ENCODE measurements at places on chromosomes 12 and 14.
A peak's percentile ranks its signal among the peaks of the same experiment; 100 is the strongest.

GRCh38 chr12:108316176-108317086 lies 22.7 kb downstream of the CMKLR1 start:
- peak; percentile 42 for DNase-seq

DNA sequence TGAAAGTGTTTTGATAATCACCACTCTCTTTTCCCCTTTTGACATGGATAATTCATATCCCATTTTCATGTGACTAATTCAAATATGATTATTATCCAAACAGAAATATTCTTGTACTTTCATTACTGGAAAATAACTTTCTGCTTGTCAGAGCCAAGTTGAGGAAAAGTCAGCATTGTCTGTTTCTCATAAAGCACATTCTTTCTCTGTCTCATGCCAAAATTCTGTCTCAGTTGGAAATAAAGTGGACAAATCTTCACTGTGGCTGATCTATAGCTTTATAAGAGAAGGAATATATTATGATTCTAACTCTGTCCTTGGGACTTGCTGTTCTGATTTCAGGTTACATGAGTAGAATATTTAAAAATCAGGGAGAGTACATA lies 22.7 kb upstream of the PRICKLE1 start:
- DNase-seq = no peak

DNA sequence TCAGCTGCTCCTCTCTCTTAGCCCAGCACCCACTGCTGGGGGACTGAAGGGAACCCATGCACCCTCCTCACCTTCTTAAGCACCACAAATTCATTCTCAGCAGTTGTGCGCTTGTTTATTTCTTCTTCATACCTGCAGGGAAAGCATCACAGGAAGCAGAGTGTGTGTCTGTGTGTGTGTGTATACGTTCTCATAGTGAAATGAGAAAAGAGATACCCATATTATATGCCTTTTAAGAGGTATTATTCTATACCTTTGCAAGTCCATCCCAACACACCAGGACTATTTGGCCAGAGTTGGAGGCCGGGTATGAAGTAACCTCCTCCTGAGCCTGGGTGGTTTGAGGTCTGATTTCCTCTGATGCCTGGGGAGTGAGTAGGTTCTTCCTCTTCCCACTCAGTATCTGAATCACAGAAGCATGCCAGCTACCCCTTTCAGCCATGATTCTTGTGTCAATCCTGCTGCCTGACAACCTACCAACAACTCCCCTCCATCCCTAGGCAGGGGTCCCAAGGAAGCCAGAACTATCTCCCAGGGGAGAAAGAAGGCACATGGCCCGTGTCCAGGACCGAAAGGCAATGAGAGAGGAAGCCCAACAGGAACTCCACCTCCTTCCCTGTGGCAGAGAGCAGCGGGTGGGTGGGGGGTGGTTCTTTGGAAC lies 3.0 kb downstream of the KRT73 start:
- DNase-seq = no peak

DNA sequence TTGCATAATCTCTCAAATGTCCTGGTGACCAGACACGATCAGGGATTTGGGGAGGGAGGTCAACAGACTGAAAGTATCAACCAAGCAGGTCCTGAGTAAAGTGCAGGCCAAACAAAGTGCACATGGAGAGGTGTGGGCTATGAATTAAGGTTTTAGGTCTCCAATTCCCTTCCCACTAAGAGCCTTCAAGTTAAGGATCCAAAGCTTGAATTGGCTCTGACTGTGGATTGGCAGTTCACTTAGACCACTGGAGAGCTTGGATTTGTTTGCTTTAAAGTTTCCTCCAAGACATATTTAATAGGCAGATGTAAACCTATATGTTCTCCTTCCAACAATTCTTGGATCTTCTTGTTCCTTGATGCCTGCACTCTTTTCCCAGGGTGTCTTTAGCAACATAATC lies 129.6 kb upstream of the IGF1 start:
- no peak for DNase-seq

DNA sequence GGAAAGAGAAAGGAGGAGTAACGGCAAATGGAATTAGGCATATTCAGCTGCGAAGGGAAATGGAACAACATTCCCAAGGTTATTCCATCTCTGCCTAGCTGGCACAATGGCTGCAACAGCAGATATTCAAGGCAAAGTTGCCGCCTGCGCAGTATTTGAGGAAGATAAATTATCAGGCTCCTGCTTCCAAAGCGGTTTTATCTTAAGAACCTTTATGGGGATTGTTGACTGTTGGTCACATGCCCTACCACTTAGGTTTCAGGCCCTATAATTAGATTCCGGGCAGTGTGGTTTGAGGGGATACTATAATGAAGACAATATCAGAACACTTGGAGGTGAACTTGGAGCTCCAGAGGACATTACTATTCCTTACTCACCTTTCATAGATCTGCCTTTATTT lies 99.7 kb downstream of the FGD4 start:
- no peak for DNase-seq

GRCh38 chr14:81275305-81276072 lies 54.7 kb upstream of the GTF2A1 start:
- no peak for DNase-seq

DNA sequence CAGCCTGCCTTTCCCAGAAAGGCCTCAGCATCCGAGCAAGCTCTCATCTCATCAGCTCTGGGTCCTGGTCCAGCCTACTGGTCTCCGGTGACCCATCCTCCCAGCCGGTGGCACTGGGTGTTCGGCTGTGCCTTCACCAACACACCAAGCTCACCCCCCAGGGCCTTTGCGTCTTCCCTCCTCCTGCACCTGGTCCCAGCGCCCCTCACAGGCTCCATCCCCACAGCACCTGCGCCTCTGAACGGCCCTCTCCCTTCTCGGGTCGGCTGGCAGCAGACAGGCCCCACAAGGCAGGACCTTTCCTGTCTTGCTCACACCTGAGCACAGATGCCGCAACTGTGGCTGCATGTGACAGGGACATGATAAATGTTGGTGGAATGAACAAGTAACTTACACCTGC lies 13.1 kb downstream of the P2RX2 start:
- DNase-seq = no peak

GRCh38 chr12:2453076-2453760 lies 341.6 kb upstream of the FKBP4 start:
- DNase-seq = no peak

- no peak for DNase-seq
Observed at GRCh38 chr12:26631846-26632245, 201.1 kb downstream of the ITPR2 start.

DNA sequence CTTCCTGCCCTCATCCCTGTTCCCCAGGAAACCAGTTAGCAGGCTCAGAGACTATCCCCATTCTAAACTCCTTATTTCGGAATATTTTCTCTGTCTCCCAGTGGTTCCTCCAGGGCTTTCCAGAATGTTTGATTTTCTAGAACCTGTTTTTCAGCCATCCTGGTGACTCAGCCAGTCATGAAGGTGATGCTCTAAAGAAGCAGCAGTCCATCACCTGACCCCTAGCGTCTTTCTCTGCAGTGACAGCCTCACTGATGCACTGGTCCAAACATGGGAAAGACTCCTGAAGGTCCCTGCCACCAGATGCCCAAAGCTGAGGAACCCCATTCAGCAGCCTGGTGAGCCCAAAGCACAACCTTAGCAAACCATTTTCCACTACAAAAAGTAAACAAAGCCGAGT lies 212.6 kb downstream of the PHETA1 start:
- DNase-seq = no peak

- DNase-seq = no peak
Observed at GRCh38 chr14:30603402-30603801, 18.7 kb upstream of the SCFD1 start.

- peak; percentile 6 for DNase-seq
Observed at GRCh38 chr14:32225378-32225920, 22.4 kb upstream of the RNU6-8 start.

- no peak for DNase-seq
Observed at GRCh38 chr12:26276709-26277108, 81.3 kb downstream of the SSPN start.

GRCh38 chr14:24966579-24966964 lies 83.4 kb downstream of the STXBP6 start:
- DNase-seq = no peak

DNA sequence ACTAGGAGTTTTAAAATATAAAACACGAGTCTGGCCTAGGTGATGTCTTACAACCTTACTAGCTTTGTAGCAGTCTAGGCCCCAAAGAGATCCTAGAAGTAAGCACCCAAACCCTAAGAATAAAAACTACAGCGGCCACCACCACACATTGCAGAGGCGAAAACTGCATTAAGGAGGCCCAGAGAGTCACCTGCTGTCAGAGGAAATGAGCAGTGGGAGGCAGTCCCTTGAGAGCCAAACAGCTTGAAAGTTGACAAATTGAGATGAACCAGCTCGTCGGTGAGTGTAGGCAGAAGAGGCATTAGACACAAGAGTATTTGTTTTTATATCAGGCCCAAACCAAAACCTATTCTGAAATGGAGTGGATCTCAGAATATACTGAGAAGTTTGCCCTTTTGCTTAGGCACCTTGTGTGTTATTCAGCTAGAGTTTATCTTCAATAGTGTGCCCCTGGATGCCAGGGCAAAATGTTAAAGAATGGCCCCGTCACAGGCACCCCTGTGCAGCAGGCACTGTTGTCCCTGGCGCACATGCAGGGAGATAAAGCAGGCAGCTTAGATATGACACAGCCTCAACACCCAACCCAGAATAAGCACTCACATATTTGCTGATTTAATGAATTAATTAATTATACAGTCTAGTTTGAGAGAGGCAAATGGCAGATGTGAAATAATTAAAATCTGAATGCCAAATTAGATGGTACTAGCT lies 56.7 kb downstream of the TTC7B start:
- no peak for DNase-seq

DNA sequence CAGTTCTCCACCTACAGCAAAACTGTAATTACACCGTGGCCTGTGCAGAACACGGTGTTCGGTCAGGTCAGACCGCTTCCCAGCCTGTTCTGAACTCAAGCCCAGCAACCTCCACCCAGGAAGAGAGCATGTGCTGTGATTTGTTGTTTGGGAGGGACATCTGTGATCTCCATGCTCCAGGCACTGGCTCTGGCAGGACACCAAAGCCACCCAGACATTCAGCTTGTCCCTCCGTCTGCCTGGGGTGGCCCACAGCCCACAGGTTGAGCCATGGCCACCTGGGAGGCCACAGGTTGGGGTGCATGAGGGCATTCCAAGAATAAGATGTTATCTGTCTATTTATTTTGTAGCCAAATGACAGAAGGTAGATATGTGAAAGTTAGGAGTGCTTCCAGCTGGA lies 1091.1 kb downstream of the VRK1 start:
- DNase-seq = no peak

- peak; percentile 61 for DNase-seq
Observed at GRCh38 chr12:81450920-81451739, 308.0 kb downstream of the PPFIA2 start.

DNA sequence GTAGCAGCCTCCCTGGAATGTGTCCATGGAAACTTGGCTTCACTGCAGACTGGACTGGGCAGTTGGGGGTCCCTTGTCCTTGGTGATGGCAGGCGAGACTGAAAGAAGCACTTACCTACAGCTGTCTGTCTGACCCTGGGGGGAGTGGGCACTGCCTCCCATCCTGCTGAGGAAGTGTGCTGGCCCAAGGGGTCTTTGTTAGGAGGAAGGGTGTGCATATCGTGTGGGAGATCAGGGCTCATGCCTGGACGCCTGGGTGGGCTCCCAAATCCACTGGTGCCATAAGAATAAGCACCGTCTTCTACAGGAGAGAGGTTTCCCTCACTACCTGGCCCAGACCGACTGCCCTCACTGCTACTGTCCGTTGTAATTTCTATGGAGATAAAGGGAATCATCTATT lies 81.4 kb downstream of the PIWIL1 start:
- no peak for DNase-seq

DNA sequence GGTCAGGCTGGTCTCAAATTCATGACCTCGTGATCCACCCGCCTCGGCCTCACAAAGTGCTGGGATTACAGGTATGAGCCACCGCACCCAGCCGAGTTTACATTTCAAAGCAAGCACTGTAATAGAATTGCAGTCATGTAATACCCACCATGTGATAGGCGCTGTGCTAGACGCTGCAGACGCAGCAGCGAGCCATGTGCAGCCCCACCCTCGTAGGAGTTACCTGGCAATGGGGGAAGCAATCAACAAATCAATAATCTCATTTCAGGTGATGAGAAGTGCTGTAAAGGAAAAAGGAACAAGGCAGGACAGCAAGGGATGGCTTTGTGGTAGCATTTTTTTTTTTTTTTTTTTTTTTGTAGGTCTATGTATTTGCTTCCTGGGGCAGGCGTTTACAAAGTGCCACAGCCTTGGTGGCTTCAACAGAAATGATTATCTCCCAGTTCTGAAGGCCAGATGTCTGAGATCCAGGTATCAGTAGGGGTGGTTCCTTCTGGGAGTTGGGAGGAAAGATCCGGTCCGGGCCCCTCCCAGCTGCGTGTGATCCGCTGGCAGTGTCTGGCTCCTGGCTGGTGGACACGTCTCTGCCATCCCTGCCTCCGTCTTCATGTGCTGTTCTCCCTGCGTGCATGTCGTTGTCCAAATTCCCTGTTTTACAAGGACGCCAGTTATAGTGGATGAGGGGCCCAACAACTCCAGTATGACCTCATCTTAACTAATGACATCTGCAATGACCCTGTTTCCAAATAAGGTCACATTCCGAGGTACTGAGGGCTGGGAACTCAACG lies 72.8 kb downstream of the TNFAIP2 start:
- no peak for DNase-seq

DNA sequence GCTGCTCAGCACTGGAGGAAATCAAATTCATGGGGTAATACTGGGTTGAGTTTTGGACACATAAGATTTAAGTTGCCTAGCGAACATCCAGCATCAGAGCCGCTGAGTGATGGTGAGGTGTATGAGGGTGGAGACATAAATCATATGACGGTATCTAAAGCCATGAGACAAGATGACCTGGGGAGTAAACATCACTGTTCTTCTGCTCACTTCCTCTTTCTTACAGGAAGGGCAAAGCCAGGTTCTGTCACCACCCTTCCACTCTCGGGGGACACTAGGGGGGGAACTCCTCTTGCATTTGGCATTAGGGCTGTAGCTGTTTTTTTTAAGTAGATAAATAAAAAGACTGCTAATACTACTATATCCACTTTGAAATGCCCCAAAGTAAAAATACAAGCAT lies 24.0 kb downstream of the PRDM4 start:
- no peak for DNase-seq

DNA sequence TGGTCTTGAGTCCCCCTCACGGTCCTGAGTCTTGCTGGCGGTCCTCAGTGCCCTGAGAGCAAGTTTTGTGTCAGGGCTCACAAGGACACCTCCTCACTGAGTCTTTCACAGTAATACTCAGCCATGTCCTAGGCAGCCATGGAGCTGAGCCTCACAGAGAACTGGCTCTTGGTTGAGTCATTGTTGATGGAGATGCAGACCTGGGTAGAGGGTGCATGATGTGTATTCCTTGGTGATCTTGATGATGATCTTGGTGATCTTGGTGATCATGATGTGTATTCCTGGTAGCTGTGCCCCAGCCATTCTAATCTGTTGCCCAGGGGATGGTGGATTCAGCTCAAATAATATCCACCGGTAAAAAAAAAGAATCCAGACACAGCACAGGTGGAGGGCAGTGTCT lies 495.4 kb downstream of the TMEM121 start:
- no peak for DNase-seq

- no peak for DNase-seq
Observed at GRCh38 chr12:39426636-39427240, 16.2 kb downstream of the KIF21A start.
